ENCODE measurements at places on chromosomes 2 and 18.

- DNase-seq: peak; percentile 58
Measured at GRCh38 chr2:60104514-60105505, 448.6 kb downstream of the BCL11A start.

GRCh38 chr2:20365249-20365817 lies 14.7 kb upstream of the PUM2 start:
- DNase-seq: peak; percentile 77

DNA sequence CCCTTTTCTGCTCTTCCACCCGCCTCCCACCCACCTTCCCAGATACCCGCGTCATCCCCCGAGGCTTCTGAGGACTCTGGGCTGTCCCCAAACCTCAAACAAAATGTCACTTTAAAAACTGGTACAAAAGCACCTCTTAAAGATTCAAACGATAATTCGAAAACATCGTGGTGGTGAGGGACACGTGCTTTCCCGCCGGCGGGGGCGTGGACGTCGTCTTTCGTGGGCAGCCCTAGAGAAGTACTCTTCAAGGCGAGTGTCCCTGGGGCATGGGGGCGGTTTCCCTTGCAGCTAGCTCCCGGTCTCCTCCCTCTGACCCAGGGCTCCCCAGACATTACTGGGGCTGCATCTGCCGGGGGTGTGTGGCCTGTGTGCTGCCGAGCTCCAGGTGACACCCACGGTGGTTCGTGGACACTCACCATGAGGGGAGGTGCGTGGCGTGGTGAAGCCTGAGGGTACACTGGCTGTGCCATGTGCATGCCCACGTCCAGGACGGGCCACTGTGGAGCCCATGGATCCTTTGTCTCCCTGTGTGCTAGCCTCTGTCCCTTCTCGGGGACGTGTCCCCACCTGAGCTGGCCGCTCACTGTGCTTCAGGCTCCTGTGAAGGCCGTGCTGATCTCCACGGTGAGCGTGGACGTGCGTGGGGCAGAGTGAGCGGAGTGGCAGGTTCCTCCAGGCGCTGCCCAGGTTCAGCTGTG lies 117.8 kb downstream of the NFATC1 start:
- no peak for DNase-seq

- peak; percentile 62 for DNase-seq
Measured at GRCh38 chr2:213846856-213847255, 562.6 kb downstream of the SPAG16 start.

DNA sequence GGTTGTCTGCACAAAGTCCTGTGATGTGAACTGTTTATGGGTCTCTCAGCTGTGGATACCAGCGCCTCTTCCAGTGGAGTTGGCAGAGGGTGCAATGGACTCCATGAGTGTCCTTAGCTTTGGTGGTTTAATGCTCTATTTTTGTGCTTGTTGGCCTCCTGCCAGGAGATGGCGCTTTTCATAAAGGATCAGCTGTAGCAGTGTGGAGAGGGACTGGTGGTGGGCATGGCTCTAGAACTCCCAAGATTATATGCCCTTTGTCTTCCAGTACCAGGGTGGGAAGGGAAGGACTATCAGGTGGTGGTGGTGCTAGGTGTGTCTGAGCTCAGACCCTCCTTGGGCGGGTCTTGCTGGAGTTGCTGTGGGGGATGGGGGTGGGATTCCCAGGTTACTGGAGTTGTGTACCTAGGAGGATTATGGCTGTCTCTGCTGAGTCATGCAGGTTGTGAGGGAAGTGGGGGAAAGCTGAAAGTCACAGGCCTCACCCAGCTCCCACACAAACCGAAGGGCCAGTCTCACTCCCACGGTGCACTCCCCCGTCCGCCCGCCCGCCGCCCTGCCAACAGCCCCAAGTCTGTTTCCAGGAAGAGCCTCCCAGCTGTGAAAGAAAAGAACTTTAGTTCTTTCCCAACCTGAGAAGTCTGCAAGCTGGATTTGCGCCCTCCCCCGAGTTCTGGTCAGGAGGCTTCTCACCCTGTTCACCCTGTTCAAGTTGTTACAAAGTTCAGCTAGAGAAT lies 108.1 kb downstream of the MARCO start:
- peak; percentile 34 for DNase-seq

DNA sequence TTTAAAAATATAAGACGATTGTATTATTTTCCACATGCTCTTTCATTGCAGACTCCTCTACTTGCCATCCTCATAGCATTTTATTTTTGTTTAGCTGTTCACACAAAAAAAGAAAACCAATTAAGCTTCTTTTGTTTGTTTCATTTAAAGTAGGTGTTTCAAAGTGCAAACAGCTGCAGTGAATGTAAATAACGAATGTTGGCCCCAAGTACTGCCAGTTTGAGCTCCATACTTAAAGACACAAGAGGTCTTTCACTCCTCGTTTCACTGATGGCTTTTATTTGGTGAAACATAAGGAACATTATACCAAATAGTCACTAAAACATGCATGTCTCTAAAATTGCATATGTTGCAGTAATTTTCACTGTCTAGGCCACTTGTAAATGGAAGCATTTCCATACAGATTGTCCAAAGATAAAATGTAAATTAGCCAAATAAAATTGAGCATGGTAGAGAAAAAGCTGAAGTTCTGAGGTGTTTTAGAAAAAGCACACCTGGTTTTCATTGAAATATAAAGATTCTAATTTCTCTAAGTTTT lies 253.4 kb downstream of the TMX3 start:
- DNase-seq: no peak

DNA sequence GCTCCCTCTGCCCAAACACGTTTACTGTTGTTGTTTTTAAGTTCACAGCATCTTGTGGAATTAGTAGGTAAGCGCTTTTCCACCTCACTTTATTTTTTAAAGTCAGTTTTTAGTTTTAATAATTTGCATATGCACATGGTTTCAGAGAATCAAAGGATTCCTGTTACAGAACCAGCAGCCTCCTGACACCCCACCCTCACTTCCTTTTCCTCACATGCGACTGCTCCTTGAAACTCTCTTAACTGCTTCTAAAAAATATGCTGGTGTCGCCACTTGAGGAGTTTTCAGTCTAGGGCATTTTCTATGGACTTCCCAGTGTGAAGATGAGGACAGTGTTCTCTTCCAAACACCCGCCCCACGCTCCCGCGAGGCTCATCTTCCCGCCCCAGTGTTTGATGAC lies 14.4 kb downstream of the TMEM37 start:
- DNase-seq: no peak

- no peak for DNase-seq
Measured at GRCh38 chr2:145919477-145919876, 1399.6 kb upstream of the ZEB2 start.

DNA sequence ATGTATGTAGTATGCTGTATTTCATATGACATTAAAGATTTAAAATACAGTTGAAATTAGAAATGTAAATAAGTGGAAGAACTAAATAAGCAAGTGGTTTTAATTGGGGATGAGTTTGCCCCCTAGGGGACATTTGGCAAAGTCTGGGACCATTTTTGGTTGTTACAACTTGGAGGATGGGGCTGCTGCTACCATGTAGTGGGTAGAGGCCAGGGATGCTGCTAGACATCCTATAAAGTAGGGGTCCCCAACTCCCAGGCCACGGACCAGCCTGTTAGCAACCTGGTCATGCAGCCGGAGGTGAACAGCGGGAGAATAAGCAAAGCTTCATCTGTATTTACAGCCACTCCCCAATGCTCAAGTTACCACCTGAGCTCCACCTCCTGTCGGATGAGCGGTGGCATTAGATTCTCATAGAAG lies 27.9 kb upstream of the ASNSD1 start:
- DNase-seq: no peak

- no peak for DNase-seq
Measured at GRCh38 chr2:237147317-237147716, 61.6 kb downstream of the COPS8 start.

GRCh38 chr2:47299555-47299954 lies 103.4 kb upstream of the MSH2 start:
- DNase-seq: peak; percentile 77

GRCh38 chr2:129801575-129801974 lies 177.9 kb upstream of the RAB6C start:
- peak; percentile 96 for DNase-seq

DNA sequence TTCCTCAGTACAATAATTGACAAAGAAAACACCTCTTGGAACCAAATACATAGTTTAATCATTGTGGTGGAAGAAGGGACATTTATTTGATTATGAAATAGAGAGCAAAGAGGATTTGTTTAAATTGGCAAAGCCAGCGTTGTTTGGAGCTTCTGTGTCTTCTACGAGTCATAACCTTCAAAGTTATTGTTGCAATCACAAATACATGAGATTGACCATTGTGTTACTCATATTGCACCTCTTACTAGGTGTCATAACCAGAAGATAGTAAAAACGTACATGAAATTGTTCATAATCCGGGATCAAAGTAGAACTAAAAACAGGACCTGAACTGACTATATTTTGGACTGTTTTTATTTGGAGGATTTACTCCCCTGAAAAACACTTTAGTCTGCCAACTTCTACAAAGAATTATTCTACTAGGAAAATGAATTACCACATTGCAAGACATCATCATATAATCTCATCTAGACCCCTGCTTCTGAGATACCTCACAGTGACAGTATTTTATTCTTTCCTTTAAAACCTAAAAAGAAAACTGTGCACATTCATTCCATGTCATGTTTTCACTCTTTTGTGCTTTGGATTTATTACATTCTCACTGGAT lies 151.7 kb upstream of the KLF7 start:
- peak; percentile 49 for DNase-seq

DNA sequence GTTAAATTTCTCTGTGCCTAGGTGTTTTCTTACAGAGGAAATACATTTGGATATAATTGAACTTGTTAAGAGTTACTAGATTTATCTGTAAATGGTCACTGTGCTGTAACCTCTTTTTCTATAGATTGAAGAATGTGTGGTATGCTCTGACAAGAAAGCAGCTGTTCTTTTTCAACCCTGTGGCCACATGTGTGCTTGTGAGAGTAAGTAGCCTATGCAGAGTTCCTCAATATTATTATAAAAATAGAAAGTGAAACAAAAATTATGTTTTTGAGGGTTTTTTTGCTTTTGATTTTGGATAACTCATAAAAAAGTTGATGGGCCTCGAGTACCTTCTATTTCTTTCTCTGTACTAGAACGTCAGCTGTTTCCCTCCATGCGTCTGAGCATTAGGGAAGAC lies 112.4 kb downstream of the MIB1 start:
- no peak for DNase-seq

DNA sequence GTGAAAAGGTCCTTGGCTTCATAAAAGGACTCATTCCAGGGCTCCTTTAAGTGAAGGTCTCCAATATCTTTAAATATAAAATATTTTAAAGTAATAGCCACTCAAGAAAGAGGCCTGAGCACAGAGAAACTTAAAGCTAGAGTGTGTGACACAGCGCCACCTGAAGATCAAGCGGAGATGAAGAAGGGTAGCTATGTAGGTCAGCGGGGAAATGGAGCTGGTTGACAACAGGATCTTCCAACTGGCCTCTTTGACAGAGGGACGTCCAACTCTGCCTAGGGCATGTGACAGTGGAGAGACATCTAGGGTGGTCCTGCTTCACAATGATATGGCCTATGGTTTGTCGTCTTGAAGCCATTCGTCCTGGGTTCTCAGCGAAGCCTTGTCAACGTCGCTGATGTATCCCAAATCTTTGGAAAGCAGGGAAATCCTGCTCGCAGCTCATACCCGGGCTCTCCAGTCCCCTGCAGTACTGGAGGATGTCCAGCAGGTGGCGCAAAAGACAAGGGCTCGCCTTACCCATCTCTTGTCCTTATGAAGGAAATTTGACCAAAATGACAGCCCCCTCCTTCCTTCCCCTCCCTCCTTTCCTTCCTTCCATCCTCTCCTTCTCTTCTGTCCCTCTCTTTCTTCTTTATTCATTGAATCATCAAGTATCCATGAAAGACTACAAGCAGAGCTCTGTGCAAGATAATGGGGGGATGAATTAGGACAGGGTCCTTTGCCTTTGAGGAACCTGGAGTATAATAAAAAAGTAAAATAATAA lies 59.6 kb downstream of the LONRF2 start:
- peak; percentile 74 for DNase-seq

- no peak for DNase-seq
Measured at GRCh38 chr2:9497017-9497416, 22.7 kb downstream of the IAH1 start.

DNA sequence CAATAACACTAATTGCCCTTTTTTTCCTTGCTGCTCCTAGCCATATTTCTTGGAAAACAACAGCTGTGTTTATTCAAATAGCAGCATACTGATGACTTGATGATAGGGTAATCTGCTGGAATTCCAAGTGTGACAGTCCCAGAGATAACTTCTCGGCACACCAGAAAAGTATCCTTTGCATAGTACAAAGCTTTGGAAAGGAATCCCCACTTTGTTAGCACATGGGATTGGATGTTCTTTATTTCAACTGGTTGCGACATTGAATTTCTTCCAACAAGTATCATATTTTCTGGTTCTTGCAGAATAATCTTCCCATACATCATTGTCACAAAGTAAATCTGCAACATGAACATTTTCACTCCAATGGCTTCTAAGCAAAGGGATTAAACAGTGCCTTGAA lies 445.8 kb upstream of the ACVR2A start:
- DNase-seq: no peak

GRCh38 chr2:224359569-224359968 lies 42.3 kb downstream of the FAM124B start:
- no peak for DNase-seq

DNA sequence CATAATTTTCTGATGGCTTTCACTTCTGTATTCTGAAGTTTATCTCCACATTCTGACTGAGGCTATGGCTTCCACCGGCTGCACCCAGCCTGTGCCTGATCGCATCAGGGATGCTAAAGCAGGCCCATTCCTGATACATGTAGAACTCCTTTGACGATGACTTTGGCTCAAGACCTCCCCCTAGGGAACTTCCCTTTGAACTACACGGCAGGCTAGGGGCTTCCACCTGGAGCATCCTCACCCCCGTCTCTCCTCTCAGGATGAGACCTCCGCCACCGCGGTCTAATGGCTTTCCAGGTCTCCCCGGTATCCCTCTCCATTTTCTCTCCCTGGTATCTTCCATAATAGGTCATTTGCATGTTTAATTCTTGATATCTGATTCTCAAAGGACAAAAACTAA lies 214.9 kb upstream of the CHST9 start:
- DNase-seq: peak; percentile 38

DNA sequence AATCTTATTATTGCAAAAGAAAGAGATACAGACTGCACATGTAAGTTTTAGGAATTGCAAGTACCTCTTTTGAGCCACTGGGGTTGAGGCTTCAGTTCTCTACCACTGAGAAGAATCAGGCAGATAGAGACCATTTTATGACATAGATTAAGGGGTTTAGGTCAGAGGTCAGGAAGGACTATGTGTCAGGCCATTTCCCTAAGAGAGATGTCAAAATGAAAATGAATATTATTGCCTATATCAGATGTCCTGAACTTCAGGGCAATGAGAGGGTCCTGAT lies 113.7 kb downstream of the GATA6 start:
- no peak for DNase-seq

DNA sequence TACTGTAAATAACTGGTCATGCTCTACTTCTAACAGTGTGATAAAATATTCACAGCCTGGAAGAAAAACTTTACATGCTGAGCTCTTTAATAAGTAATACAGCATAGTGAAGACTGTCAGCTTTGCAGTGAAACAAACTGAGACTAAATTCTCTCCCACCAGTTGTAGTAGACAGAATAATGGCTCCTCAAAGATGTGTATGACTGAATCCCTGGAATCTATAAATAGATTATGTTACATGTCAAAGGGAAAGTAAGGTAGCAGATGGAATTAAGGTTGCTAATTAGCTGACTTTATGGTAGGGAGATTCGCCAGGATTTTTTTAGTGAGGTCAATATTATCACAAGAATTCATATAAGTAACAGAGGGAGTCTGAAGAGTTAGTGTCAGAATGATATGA lies 609.5 kb upstream of the VRK2 start:
- no peak for DNase-seq

- DNase-seq: peak; percentile 81
Measured at GRCh38 chr2:187552828-187553681, 1.2 kb downstream of the TFPI start.

- no peak for DNase-seq
Measured at GRCh38 chr18:3599195-3599594, 149.2 kb downstream of the TGIF1 start.

All from HT1080 (cell line).